Stimulated activated CD8-positive, alpha-beta memory T cell treated with anti-CD3 and anti-CD28 coated beads, Interleukin-7, amount 100 ng/mL, for 1 hour (primary cell): ENCODE measurements at places on chromosomes 2 and 18.

DNA sequence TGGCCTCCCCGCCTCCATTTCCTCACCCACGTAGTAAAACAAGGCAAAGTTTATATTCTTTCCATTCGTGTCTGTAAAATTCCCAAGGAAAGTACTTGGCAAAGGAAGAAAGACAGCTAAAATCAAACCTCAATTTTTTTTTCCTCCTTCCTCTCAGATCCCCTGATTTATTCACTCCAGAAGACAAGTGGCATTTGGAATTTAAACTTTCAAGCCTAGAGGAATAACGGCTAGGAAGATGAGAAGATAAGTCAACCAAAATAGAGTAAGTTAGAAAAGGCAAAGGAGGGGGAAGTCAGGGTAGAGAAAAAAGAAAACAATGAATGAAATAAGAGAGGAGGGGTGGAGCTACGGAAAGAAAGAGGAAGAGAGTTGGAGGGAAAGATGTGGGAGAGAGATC lies 198.9 kb upstream of the PIK3C3 start:
- DNase-seq: no peak

- DNase-seq: no peak
Measured at GRCh38 chr2:10471955-10472354, 23.8 kb upstream of the ODC1 start.

- DNase-seq: no peak
Measured at GRCh38 chr2:197500503-197501131, 438 bp downstream of the HSPE1 start.

- no peak for DNase-seq
Measured at GRCh38 chr2:28134262-28134812, 243.8 kb downstream of the BABAM2 start.

GRCh38 chr2:59733970-59734369 lies 819.5 kb downstream of the BCL11A start:
- no peak for DNase-seq

- no peak for DNase-seq
Measured at GRCh38 chr2:217973008-217973787, 29.6 kb downstream of the TNS1 start.

GRCh38 chr18:4106407-4107033 lies 348.6 kb downstream of the DLGAP1 start:
- DNase-seq: peak; percentile 36

DNA sequence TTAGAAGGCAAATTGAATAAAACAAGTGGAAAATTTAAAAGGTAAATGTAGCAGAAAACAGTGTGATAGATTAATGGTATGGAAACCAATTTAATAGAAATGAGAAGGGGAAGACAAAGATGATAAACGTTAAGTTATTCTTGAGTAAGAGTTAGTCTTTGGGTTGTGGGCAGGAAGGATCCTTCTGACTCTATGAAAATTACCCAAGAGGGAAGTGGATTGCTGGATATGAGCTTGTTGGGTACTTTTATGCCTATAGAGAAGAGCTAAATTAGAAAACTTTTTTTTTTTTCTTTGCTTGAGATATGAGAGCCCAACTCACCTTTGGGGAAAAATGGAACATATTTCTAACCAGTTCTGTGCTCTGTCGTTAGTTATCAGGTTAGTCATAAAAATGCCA lies 144.0 kb downstream of the LDLRAD4 start:
- DNase-seq: no peak

GRCh38 chr2:68516051-68516955 lies 48.9 kb downstream of the APLF start:
- DNase-seq: no peak

DNA sequence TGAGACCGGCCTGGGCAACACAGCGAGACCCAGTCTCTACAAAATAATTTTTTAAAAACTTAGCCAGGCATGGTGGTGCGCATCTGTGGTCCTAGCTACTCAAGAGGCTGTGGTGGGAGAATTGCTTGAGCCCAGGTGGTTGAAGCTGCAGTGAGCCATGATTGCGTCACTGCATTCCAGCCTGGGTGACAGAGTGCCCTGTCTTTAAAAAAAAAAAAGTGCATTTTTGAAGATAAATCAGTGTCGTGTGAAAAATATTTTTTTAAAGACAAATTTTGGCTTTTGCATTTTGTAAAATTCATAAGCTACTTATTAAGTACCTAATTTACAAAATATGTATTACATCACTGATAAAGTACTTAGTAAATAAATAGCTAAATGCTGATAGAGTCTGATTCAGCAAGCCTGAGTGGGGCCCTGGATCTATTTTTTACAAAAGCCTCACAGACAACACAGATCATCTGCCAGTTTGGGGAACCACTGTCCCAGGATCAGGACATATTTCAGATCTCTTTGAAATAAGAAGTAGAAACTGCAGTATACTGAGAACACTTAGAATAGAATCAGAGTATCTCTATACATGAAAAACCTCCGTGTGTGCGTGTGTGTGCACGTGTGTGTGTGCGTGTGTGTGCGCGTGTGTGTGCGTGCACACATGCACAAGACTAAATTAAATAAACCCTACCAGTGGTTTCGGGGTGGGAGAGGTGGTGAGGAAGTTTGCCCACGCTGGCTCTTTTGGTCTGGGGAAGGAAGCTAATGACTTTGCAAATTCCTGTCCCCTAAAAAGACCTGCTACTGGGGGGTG lies 61.6 kb downstream of the AAK1 start:
- no peak for DNase-seq

- no peak for DNase-seq
Measured at GRCh38 chr2:241637795-241638660, 535 bp downstream of the ATG4B start.

GRCh38 chr2:188204824-188205223 lies 86.8 kb upstream of the GULP1 start:
- no peak for DNase-seq

GRCh38 chr18:22391407-22392345 lies 26.0 kb downstream of the CTAGE1 start:
- peak; percentile 16 for DNase-seq

GRCh38 chr18:74370115-74370514 lies 54.5 kb downstream of the C18orf63 start:
- no peak for DNase-seq

- DNase-seq: no peak
Measured at GRCh38 chr2:239640676-239641578, 240.1 kb upstream of the HDAC4 start.
